ENCODE measurements at places on chromosomes 16 and 17.

GRCh38 chr17:42193969-42194899, at the start of gene GHDC:
Gene GHDC (minus strand): TSS chr17:42194494. CDS start chr17:42193581, 913 bp downstream.
- peak; percentile 59 for DNase-seq

GRCh38 chr17:66799849-66800537, 34.9 kb upstream of the CACNG5 start:
- DNase-seq: no peak

DNA sequence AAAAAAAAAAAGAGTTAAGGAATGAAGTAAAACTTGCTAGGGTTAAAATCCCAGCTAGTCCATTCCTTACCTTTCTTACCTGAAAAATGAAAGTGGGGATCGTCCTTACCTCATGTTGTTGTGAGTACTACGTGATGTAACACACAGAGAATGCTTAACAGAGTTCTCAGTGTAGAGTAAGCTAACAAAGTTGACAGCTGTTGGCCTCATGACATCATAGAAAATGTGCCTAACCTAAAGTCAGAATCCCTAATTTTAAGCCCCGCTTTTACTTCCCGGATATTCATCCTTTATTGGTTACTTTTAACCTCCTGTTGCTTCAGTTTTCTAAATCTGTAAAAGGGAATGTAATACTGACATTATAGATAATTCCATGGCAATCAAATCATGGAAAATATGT, 505.8 kb upstream of the HSBP1 start:
- peak; percentile 17 for DNase-seq

DNA sequence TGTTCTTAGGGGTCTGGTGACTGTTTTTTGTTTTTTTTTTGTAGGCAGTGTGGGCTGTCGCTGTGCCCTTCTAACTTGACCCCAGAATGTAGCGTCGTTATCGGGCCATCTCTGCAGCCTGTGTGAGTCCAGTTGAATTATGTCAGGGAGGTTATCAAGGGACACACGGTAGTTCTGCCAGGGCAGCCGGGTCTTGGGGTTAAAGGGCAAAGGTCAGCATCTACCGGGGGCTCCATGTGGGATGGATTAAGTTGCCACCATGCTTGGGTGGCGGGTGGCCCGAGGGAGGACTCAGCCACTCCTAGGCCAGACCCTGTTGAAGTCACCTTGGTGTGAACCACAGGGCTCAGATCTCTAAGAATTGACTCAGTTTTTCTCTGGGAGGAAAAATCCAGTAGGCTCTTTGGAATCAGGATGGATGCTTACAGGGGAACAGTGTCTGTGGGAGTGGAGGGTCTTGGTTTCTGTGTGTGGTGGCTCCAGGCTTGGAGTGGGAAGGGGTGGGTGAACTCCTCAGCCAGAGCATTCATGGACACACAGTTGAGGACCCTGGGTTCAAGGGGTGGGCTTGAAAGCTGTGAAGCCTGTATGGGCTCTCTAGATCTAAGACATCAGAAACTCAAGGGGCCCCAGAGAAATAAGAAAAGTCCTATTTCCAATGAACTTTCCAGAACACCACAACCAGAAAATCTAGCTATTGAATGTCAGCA, 191.7 kb downstream of the IRF8 start:
- DNase-seq: no peak

DNA sequence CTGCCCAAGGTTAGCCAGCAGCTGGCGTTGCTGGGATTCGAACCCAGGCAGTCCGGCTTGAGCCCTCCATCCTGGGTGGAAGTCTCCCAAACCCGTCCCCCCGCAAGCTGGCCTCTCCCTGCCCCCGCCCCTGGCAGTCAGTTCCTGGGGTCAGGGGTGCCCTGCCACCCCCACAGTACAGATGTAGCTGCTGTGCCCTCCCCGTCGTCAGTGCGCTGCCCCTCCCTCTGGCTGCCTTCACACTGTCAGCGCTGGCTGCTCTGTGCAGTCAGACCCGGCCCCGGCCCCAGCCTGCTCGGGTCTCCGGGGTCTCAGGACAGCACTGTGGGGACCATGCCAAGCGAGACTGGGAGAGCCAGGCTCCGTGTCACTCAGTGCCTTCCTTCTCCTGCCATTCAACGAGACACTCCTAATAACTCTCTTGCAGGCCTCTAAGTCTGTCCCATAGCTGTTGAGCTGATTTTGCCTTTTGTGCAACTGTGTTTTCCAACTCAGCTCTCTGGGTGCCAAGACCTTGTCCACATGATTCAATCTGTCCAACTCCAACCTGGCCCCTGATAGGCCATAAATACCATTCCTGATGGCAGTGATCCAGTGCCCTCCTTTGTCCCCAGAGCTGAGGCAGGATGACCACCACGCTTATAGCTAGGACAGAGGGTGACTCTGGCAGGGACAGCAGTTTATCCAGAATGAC, 55.5 kb upstream of the IL34 start:
- no peak for DNase-seq

- DNase-seq: no peak
Measured at GRCh38 chr17:33014751-33015150, 23.1 kb downstream of the SPACA3 start.

- DNase-seq: no peak
Measured at GRCh38 chr16:81231014-81231413, 7.5 kb upstream of the BCO1 start.

GRCh38 chr17:30995347-30995746, 24.5 kb downstream of the RNF135 start:
- DNase-seq: no peak

- DNase-seq: no peak
Measured at GRCh38 chr17:54269881-54270280, 447.2 kb downstream of the KIF2B start.

GRCh38 chr17:34899643-34900291, 61.5 kb downstream of the CCT6B start:
- no peak for DNase-seq

DNA sequence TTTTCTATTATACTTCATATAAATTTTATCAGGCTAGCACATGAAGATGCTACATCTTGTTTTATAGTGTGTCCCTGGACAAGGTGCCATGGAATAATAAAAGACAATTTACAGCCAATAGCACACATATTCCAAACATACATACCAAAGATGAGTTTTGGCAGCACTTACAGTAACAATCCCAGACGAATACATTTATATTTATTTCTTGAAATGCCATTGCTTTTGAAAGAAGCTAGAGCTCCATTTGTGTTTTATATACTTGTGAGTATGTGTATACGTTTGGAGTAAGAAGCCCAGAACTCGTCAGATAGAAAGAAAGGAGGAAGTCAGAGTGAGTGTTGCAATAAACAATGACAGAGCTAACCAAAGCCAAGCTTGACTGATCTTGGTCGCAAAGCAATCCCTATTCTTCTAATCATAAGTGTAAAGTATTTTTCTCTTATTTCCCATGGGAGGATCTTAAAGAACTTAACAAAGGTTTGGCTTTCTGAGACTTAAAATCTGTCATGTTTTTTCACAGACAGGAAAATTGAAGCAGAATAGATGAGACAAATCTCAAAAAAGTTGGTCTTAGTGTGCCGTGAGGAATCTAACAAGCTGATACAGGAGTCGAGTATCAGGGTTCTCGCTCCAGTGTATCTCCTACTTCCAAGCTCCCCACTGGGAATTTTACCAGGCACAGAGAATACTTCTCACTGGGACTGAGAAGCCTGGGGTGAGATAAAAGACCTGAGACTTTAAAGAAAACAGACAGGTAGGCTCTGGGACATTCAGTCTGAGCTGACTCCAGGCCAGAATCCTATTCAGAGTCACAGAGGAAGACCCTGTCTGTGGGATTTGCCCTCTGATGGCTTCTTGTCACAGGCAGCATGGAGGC, 175.4 kb downstream of the AATF start:
- DNase-seq: no peak

DNA sequence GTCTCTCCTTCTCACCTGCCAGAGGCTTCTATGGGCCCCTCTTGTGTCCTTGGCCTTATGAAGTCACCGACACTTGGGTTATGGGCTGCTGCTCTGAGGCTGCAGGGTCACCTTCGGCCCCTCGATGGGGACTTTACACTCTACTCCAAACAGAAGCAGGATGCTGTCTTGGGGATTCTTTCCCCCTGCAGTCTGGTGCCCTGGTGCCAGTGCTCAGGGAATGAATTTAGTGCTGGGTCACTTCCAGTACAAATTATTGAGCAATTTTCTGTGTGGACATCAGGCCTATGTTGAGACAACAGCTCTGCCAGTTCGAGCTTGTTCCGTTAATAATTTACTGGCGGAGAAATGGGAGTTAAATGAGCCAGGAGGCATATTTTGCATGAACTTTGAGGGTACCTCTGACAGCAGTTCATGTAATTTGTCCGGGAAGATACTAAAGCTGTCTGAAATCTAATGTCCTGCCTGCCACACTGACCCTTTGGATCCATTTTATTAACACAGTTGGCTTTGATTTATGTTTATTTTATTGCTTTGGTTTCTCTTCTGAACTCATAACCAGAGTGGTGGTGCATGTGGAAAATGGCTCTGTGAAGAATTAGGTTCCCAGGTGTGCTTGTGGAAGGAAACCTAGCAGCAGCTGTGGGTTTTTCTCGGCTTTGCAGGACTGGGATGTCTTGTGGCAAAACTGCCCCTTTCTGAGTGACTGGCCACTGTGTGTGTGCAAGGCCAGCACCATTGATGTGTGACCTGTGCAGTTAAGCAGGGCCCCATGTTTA, 34.1 kb upstream of the DHX8 start:
- DNase-seq: no peak

GRCh38 chr16:74740795-74741304, 33.8 kb downstream of the FA2H start:
- DNase-seq: peak; percentile 37

GRCh38 chr16:67907397-67908180, 14.5 kb downstream of the PSKH1 start:
- DNase-seq: no peak

- DNase-seq: no peak
Measured at GRCh38 chr17:66443166-66443565, 140.8 kb downstream of the PRKCA start.

DNA sequence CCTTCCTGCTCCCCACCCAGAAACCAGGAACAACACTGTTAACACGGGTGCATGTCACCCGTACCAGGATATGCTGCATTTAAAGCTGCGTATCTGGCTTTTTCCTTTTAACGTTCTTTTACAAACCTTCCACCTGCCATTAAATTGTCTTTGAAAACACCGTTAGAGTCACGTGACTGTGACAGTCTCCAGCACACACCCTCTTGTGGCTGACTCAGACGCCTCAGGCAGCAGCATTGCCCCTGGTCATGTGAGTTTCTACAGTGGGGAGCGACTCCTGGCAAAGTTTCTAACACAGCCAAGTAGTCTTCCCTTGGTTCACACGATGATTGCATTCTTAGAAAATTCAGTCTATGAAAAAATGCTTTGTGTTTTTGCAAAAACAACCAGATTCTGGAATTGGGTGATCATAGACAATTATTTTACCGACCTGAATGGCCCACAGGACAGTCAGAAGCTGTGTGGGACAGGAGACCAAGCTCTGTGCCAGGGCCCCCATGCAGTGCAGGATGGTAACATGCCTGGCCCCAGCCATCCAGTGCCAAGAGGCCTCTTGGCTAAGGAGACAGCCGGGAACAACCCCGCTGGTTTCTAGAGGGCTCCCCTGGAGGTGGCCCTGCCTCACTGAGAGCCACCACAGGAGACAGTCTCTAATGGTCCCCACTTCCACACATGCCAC, 199.1 kb downstream of the KATNIP start:
- peak; percentile 67 for DNase-seq

- no peak for DNase-seq
Measured at GRCh38 chr17:75638893-75639292, 5.7 kb downstream of the SMIM5 start.

DNA sequence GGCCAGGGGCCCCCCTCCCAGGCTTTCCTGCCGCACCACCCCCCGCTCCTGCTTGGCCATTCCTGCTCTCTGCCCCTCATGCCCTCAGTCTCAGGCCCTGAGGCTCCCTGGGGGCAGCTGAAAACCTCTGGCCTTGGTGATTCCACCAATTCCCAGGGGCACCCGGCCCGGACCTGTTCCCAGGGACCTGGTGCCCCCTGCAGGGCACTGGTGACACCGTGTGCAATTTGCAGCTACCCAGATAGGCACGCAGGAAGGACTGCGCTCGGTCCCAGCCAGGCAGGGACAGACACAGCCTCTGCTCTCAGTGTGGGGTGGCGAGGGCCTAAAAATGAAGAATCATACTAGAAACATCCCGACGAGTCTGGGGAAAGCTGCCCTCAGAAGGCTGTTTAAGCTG, 13.4 kb downstream of the WFDC1 start:
- DNase-seq: peak; percentile 47

- no peak for DNase-seq
Measured at GRCh38 chr16:50386139-50386538, 17.4 kb upstream of the BRD7 start.

- no peak for DNase-seq
Measured at GRCh38 chr16:17947165-17947564, 389.4 kb downstream of the NPIPA8 start.

DNA sequence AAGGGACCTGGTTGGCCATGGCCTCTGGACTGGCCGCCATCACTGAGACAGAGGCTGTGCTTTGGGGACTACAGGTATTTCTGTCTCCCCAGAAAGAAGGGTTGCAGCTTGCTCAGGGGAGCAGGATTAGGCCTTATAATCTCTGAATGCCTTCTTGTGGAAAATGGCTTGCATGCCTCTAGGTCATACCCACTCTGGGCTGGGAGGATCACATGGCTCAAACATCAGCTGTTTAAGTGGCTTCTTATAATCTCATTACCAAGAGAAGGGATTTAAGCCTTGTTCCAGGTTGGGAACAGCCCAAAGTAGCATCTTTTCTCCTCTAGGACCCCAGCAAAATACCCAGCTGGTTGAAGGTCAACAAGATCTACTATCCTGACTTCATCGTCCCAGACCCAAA, 19.1 kb downstream of the LIG3 start:
- DNase-seq: no peak

DNA sequence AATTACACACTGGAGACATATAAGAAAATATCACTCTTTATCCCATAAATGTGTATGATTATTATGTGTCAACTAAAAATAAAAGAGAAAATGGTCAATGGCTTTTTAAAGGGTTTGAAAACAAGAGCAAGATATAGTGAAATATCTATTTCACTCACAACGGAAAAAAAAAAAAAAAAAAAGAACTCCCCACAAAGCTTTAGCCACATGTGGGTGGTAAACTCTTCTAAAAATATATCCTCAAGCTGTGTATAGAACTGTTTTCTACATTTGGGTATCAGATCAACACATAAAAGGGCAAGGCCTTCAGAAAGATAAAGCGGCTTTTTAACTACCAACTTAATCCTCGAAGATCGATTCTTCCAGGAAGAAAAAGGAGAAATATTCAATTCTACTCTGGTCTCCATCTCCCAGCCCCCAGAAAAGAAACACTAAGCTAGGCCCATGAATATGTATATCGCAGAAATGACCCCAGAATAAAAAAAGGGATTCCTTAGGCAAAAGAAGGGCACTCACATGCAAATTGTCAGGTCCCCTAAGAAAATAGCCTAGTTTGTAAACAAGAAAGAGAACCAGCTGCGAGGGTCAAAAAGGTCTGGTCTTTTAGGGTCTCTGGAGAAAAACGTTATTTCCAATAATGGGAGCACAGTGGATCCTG, 4.4 kb downstream of the LITAF start:
- no peak for DNase-seq

DNA sequence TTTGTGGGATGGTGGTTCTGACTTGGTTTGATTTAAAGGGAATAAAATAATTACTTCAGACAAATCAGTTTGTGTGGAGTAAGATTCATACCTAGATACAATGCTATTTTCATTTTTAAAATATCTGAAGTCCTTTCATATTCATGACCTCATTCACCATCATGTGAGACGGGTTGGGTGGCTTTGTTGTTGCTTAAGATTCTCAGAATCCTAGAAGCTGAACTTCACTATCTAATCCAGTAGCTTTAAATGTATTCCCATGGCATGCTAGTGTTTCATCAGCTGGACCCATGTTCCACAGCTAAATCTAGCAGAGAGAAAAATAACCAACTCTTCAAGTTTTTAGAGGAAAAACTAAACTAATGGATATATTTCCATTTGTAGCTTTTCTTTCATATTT, 2.7 kb upstream of the AMFR start:
- no peak for DNase-seq
